ENCODE measurements at places on chromosomes 3 and 15.

GRCh38 chr3:8988384-8988655, 25.0 kb upstream of the RAD18 start:
- no peak for DNase-seq

GRCh38 chr3:119675188-119675874, 1.9 kb downstream of the COX17 start:
- no peak for DNase-seq

- DNase-seq, result no peak
Observed at GRCh38 chr3:42010530-42010929, 48.6 kb upstream of the ULK4 start.

DNA sequence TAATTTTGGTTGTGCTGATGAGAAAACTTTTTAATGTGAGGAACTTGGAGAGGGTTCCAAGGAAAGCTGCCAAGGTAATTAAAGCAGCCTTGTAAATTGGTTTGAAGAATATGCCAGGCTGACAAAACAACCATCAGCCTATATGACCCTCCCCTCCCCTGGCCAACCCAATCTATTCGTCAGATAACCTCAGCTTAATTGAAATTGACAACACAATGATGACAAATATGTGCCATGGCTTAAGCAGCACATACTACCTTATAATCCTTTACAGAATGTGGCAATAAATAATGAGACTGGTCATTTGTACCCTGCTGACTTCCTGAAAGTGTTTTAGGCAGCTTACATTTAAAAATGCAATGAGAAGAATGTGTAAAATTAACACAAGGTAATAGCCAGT, 118.2 kb downstream of the EFHB start:
- DNase-seq, result no peak

GRCh38 chr3:38314112-38314763, 32.1 kb downstream of the SLC22A14 start:
- no peak for DNase-seq

DNA sequence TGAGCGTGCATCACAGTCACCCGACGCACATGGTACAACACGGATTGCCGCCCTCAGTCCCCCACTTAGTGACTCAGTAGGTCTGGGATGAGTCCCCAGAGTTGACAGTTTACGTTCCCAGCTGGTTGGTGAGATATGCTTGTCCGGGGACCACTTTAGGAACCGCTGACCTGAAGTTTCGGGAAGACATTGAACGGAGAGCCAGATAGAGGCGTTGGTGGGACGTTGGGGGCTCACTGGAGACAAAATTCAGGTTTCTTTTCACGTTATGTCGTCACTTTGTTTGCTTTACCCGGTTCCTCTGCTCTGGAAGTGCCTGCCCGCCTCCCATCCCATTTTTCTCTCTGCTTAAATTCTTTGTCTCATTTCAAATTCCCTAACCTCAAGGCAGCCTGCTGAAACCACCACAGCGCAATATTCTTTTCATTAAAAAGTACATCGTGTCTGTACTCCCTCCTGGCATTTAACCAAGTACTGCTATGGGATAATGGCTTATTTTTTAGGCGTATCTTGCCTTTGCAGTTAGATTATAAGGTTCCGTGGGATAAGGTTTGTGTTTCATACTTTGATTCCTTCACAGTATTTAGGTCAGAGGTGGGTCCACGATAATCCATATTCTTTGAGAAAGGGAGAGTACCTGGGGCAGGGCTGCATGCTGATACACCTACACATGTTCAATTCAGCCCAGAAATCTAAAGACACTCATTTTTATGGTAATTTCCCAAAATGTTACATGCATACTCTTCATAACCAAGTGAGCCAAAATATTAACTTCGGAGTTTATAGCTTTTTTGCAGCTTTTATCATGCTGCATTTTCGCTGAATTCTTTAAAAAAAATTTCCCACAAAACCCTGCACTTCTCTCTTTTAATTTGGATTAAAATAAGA, 921 bp downstream of the LMLN start:
- DNase-seq, result no peak

Data from effector CD4-positive, alpha-beta T cell (primary cell).